ENCODE measurements at places on chromosomes 5 and 9.

DNA sequence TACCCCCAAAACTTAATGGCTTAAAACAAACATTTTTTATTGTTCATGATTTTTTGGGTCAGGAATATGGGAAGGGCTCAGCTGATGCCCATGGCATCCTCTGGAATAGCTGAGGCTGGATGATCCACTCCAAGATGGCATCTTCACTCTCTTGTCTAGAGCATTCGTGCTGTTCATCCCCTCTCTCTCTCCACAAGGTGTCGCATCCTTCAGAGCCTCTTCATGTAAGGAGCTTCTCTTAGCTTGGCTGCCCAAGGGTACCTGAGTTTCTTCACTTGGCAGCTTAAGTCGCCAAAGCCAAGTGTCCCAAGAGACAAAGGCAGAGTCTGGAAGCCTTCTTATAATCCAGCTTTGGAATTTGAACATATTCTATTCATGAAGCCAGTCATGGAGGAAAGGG lies 294.7 kb downstream of the CHSY3 start:
- no peak for DNase-seq

- DNase-seq: no peak
These were observed 154.4 kb downstream of the MACROH2A1 start for GRCh38 chr5:135244620-135245021.

DNA sequence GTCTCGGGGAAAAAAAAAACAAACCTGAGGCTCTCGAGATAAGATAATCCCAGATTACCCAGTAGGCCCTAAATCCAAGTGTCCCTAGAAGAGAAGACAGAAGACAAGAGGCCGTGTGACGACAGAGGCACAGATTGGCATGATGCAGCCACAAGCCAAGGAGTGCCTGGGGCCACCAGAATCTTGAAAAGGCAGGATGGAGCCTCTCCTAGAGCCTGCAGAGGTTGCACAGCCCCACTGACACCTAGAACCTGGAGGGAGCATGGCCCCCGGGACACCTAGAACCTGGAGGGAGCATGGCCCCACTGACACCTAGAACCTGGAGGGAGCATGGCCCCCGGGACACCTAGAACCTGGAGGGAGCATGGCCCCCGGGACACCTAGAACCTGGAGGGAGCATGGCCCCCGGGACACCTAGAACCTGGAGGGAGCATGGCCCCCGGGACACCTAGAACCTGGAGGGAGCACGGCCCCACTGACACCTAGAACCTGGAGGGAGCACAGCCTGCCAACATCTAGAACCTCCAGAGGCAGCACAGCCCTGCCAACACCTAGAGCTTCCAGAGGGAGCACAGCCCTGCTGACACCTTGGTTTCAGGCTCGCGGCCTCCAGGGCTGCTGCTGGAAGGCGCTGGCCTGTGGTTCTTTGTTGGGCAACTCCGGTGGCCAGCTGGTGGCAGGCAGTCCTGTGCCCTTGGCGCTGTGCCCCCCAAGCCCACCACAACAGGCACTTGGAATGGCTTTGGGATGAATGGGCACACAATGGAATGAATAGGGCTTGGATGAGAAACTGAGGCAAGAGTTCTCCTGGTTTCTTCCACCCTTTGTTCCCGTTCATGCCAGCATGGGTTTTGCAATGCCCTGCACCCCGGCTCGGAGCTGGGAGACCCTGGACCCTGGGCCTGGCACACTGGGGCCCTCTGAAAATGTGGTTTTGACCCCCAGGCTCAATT lies 39.2 kb downstream of the VAV2 start:
- DNase-seq: no peak

- peak; percentile 4 for DNase-seq
These were observed 1.0 kb downstream of the ADAMTS19 start for GRCh38 chr5:129460936-129461710.

DNA sequence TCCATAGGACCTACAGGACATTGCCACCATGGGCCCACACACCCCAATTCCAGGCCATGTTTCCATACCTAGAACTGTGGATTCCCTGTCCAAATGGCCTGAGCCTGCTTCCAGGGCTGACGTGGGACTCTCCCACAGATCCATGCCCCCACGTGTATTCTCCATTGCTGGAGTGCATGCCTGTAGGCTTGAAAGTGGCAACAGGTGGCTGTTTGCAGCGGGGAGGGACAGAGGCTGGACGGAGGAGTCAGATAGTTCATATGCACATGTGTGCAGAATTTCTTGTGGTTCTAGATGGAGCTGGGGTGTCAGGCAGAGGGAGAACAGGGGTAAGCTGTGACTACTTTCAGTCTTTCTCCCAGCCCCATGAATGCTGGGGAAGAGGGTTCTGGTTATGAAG lies 285.7 kb upstream of the ANKRD55 start:
- no peak for DNase-seq

GRCh38 chr5:171309276-171310211 lies 496 bp downstream of the TLX3 start:
- no peak for DNase-seq

DNA sequence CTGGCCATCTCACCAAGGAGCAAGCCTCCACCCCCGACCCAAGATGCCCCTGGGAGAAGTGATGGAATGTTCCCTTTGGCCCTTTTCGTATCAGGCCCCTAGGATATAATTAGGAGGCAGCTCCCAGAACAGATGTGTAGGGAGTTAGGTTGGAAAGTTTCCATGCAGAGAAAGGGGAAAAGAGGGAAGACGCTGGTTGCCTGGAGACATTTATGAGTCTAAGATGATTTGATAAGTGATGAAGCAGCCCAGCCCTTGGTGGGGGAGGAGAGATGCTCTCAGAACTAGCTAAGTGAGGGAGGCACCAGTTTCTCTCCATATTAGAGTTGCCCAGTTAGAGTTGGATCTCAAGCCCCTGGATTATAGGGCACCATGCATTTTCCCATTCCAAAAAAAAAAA lies 137.5 kb downstream of the GNA14 start:
- no peak for DNase-seq

GRCh38 chr9:135326141-135326540 lies 153.4 kb upstream of the PPP1R26 start:
- DNase-seq: no peak

DNA sequence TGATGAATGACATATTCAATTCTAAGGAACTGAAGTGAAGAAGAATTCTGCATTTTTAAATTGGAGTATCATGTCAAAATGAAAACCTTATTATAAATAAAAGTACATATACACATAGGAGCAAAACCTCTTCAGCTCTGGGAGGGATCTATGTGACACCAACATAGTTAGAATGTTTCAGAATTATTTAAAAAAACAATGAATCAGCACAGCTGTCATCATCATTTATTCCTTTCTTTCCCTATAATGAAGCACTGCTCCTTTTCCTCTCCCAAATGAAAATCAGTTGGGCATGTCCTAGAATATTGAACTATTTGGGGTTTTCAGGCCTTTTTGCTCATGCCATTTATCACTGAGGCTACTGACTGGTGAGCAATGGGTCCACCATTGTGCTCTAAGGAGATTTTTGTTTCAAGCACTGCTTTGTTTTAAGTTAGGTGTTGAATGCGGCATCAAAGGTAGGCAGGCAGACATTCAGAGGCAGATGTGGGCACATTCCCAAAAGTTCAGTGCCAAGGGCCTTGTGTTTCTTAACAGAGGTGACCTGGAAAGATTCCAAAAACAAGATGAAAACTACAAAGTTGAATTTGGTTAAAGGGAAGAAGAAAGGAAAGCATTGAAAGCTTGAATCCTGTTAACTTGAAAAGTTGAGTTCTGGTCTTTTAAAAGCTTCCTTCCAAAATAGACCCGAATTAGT lies 126.4 kb upstream of the ADAMTSL1 start:
- no peak for DNase-seq

- no peak for DNase-seq
These were observed 1.9 kb downstream of the MACROH2A1 start for GRCh38 chr5:135397084-135397483.

GRCh38 chr5:140109759-140110645 lies 3.9 kb upstream of the PURA start:
- no peak for DNase-seq

GRCh38 chr5:147752033-147752432 lies 30.5 kb downstream of the JAKMIP2 start:
- DNase-seq: no peak

DNA sequence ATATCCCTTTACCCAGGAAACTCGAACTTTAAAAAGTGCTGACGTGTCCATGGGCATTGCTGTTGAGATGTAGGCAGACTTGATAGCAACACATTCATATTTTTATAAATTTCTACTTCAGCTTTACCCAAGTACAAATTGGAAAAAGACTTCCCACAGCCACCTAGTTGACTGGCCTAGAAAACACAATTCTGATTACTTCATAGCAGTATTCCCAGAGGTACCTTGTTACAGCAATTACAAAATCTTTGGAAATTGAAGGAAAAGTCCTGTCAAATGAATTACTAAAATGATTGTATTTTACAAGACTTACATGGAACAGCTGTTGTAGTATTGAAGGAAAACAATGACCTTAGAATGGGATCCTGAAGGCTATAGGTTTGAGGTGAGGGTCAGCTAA lies 130.7 kb upstream of the NREP start:
- no peak for DNase-seq

GRCh38 chr5:147188200-147189108 lies 46.4 kb upstream of the STK32A start:
- no peak for DNase-seq

- DNase-seq: no peak
These were observed 12.7 kb downstream of the KCTD16 start for GRCh38 chr5:144183254-144183889.

DNA sequence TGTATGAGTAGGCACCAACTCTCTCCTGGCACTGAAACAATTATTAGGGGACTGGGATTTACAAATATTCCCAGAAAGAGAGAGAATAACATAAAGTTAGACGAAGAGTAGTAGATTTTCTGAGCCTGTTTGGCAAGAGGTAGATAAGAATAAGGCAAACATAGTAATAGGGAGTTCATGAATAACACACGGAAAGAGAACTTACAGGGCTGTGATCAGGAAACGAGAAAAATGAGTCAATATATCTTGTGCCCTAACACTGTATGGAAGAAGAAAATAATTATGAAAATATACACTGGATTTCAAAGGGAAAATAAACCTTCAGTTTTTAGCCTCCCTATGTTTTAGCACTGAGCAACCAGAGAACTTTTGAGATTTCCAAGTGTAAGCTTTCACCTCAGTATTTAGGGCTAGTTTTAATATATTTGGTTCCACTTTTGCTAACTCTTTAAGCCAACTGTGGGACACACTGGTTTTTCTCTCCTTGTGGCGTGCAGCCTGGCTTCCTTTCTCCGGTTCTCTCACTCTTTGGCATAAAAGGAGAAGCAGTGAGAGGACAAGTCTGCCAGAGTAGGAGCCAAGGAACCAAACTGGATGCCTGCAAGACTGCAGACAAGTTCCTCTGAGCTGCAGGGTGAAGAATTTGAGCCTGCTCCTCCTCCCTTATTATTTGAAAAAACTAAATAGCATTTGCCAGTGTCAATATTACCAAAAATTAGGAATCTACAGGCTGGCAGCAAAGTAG lies 6.6 kb upstream of the KCNN2 start:
- no peak for DNase-seq

DNA sequence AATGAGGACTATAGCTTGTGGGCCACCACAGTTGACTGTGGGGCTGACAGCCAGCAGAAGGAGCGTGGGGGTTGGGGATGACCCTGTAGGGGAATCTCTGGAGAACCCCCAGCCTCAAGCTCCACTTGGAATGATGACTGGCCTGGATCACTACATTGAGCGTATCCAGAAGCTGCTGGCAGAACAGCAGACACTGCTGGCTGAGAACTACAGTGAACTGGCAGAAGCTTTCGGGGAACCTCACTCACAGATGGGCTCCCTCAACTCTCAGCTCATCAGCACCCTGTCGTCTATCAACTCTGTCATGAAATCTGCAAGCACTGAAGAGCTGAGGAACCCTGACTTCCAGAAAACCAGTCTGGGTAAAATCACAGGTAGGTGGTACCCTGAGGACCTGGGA lies 128.4 kb upstream of the DMRT1 start:
- no peak for DNase-seq

GRCh38 chr5:66769030-66769733 lies 173.0 kb downstream of the MAST4 start:
- DNase-seq: no peak

GRCh38 chr5:168972731-168973130 lies 328.2 kb downstream of the SLIT3 start:
- no peak for DNase-seq

DNA sequence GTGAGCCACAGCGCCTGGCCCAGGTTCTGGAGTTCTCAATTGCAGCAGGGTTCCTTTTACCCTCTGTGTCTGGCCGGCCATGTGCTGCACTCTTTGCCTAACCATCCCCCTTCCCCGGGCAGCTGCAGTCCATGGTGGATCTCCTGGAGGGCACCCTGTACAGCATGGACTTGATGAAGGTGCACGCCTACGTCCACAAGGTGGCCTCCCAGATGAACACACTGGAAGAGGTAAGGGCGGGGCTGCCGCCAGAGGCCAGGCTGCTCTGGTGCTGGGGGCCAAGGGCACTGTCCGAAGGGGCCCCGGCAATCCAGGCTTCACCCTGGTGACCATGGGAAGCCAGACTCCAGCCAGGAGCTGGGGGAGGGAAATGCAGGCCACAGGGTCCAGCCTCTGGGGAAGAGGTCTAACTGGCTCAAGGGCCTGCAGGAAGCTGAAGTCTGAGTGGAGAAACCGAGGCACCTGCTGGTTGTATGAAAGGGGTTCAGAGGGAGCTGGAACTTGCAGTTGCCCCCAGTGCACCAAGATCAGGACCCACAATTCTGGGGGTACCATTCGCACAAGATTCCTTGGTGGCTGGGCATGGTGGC lies 18.1 kb downstream of the OLFML2A start:
- DNase-seq: no peak

- no peak for DNase-seq
These were observed 34.8 kb upstream of the SMARCA2 start for GRCh38 chr9:1980387-1980786.
